A549 (cell line): ENCODE measurements at places on chromosomes 3 and 15. TPM values are rescaled to one million over a fixed set of nuclear protein-coding genes. Genes with fewer than 3 reads are reported as not detected.

DNA sequence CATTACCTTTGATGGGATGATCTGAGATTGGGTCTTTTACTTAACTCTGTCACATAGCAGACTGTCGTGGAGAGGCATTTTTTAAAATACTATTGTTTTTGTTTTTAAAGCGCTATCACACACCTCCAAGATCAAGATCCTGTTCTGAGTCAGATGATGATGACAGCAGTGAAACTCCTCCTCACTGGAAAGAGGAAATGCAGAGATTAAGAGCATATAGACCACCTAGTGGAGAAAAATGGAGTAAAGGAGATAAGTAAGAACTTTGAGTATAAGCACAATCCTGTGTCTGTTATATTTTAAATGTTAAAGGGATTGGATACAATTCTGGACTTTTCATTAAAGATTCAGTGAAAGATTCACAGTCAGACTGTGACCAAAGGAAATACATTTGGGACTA lies 18.4 kb upstream of the ZBTB47 start:
- DNase-seq: no peak

- DNase-seq: no peak
Observed at GRCh38 chr3:4467522-4467867, 426 bp upstream of the SUMF1 start.

GRCh38 chr3:194257916-194258668 lies 93.0 kb downstream of the CPN2 start:
- DNase-seq: no peak

GRCh38 chr3:157294491-157294890 lies 134.5 kb upstream of the CCNL1 start:
- DNase-seq: no peak

GRCh38 chr3:100020876-100021644 lies 93.2 kb downstream of the FILIP1L start:
- no peak for DNase-seq

- no peak for DNase-seq
Observed at GRCh38 chr3:20857636-20858035, 671.6 kb upstream of the SGO1 start.

DNA sequence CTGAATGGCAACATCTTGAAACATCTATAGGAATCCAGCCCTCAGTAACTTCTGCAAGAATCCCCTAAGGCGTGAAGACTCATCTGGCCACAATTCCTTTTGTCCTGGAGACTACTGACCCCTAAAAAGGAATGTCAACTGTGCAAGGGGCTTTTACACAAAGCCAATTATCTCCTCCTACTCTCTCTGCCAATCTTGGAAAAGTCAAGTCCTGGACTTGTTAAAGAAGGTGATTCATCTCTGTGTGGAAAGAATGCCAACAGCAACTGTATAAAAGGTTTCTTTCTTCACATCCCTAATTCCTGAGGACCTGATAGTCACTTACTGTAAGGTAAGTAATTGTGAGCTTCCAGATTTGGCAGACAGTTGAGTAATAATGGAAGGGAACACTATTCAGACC lies 22.3 kb downstream of the THRB start:
- no peak for DNase-seq

GRCh38 chr3:46393554-46394434 lies 13.1 kb downstream of the CCR5AS start:
- no peak for DNase-seq

GRCh38 chr3:51799879-51800749 lies 21.1 kb upstream of the IQCF6 start:
- DNase-seq: peak; percentile 33

DNA sequence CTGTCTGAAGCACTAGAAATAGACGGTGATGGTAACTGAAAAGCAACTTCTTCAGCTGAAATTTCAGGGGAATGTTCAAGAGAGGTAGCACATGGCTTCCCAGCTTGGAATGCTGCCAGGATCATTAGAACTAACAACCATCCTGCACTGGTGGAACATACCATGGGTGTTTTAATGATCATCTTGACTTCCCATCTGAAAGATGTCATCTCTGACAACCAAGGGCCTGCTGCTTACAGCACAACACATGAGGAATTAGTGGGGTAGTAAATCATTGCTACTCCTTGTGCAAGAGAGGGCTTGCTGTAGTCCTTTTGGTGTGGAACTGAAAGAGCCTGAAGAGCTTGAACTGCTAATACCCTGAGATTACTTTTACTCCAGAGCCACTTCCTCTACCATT lies 853.7 kb downstream of the MCTP2 start:
- no peak for DNase-seq

- DNase-seq: no peak
Observed at GRCh38 chr3:170228093-170228766, 6.0 kb downstream of the PRKCI start.

DNA sequence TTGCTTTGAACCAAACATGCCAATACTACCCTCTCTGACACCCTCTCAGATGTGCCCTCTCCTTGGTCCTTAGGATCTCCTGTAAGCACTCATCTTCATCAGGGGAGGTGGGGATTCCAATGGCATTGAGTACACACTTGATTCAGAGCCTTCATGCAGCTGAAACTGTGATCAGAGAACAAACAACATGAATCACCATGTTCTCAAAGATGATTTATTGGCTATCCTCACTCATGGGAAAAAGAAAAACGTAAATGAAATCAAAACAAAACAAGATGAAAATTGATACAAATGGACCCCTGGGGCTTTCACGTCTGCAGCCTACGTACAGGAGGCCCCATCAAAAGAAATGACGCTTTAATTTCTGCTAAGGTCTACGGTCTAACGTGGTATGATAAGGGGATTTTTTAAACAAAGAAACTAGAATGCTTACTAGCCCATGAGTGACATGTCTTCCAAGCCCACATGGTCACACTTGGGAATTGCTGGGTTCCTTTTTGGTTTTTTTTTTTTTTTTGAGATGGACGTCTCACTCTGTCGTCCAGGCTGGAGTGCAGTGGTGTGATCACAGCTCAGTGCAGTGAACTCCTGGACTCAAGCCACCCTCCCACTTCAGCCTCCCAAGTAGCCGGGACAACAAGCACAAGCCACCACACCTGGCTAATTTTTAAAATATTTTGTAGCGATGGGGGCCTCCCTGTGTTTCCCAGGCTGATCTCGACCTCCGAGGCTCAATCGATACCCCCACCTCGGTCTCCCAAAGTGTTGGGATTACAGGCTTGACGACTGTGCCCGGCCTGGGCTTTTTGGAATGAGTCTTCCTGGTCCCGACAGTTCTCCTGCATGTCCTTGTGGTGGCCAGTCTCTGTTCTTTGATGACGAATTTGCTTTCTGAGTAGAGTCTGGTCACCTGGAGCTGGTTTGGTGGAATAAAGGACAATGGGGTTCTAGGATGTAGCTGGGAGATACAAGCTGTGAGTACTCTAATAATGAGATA lies 202.6 kb downstream of the XXYLT1 start:
- no peak for DNase-seq

DNA sequence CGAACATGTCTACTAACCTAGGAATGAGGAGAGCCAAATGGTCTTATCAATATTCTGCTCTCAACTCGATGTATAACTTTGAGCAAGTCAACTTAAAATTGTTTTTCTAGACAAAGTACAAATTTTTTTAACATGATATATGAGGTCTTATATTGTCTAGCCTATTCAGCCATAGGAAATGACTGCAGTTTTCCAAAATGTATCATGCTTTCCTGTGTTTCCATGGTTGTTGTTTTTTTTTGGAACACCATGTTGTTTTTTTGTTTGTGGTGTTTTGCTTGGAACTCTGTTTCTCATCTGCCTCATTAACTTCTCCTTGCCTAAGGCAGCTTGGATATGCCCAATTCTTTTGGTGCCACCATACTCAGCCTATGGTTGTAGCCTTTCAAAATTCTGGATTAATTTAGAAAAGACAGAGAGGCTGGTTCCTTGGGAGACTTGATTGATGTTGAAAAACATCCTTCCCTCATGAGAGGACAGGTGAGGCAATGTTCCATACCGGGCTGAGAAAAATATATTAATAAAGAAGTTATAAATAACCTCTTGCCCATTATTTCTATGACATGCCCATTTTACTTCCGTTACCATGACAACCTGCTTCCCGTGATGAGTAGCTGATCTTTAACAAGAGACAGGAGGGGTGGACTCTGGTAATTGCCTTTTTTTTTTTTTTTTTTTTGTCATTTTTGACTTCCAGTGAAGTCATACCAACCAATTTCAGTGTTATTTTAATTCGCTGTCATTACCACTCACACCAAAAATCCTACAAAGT lies 687.9 kb upstream of the GRM7 start:
- DNase-seq: no peak

Gene DUOX2
- polyA plus RNA-seq: 0.03 to 0.07 TPM (median 0.05 TPM) in 3 replicates

Gene SYNPR
- polyA plus RNA-seq: not detected in 3 replicates

Gene SSUH2
- 0.35 to 0.56 TPM (median 0.47 TPM) in 3 replicates for polyA plus RNA-seq

Gene CTXND1
- polyA plus RNA-seq: not detected in 3 replicates

Gene RAD51
- polyA plus RNA-seq: 14.4 to 17.2 TPM (median 16.5 TPM) in 3 replicates

Gene GCNT3
- polyA plus RNA-seq: 61.4 to 69.2 TPM (median 62.7 TPM) in 3 replicates
